SK-MEL-5 (cell line): ENCODE measurements at places on chromosomes 2 and 18. TPM values are rescaled to one million over a fixed set of nuclear protein-coding genes. Genes with fewer than 3 reads are reported as not detected.
A peak's percentile ranks its signal among the peaks of the same experiment; 100 is the strongest.

DNA sequence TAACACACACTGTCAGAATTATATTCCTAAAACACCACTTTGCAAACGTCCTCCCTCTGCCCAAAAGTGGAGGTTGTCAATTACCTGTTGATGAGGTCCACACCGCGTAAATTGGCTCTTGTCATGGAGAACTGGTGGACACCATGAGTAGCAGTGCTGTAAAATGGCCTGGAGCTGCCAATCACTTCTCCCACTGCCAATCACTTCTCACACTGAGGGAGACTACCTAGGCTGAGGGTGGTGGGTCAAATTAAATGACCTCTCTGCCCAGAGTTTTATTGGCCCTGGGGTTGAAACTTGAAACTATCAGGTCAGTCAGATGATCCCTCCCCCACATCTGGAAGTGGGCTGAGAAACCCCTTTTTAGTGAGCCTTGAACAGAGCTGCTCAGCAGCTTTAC lies 89.6 kb downstream of the SOWAHC start:
- no peak for DNase-seq

GRCh38 chr18:70135604-70136003 lies 69.9 kb downstream of the RTTN start:
- no peak for DNase-seq

- no peak for DNase-seq
Measured at GRCh38 chr2:216992056-216992675, 132.3 kb upstream of the TNP1 start.

GRCh38 chr2:191870744-191871143 lies 23.9 kb upstream of the CAVIN2 start:
- DNase-seq = peak; percentile 19

GRCh38 chr18:74589021-74589420 lies 8.6 kb upstream of the ZNF407 start:
- no peak for DNase-seq

DNA sequence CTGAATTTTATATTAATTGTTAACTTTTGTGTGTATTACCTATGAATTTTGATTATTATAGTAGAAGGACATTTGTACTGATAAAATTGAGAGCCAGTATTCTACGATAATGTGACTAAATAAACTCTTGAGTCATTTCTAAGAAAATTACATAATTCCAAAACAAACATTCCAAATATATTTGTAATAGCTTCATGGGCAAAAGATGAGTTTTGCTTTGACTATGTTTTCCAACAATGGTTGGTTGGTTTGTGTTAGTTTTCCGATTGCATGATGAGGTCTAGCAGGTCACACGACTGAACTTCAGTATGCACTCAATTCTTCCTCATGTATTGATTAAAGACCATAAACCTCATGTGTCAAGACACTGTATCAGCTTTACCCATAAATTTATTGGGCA lies 71.7 kb upstream of the WDR75 start:
- no peak for DNase-seq

DNA sequence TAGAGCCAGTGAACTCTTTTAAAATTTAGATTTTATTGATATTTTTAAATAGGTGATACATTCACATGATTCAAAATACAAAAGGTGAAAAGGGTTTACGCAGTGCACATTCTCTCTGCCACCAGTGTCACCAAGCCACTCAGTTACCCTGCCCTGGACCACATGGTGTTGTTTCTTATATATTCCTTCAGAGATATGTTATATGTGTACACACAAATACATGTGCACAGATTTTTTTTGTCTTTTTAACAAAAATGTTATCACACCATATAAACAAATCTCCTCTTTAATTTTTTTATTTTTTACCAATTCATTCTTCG lies 26.2 kb downstream of the SERPINB4 start:
- no peak for DNase-seq

DNA sequence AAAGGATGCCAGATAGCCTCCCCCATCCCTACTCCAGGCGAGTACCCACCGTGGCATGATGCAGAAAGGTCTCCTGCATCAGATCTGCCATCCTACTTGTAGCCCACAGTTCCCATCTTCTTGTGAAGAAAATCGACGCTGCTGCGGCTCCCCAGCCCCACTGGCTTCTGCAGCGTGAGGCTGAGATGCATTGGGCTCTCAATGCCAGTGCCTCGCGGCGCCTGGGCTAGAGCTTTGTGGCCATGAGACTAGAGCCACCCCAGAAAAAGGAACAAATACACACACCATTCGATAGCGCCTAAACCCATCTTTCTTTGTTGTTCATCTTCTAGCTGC lies 2.8 kb downstream of the NOL4 start:
- DNase-seq = no peak

GRCh38 chr2:170005702-170006101 lies 172.2 kb upstream of the MYO3B start:
- DNase-seq = peak; percentile 47

GRCh38 chr2:685421-685820 lies 8.2 kb upstream of the TMEM18 start:
- DNase-seq = no peak

DNA sequence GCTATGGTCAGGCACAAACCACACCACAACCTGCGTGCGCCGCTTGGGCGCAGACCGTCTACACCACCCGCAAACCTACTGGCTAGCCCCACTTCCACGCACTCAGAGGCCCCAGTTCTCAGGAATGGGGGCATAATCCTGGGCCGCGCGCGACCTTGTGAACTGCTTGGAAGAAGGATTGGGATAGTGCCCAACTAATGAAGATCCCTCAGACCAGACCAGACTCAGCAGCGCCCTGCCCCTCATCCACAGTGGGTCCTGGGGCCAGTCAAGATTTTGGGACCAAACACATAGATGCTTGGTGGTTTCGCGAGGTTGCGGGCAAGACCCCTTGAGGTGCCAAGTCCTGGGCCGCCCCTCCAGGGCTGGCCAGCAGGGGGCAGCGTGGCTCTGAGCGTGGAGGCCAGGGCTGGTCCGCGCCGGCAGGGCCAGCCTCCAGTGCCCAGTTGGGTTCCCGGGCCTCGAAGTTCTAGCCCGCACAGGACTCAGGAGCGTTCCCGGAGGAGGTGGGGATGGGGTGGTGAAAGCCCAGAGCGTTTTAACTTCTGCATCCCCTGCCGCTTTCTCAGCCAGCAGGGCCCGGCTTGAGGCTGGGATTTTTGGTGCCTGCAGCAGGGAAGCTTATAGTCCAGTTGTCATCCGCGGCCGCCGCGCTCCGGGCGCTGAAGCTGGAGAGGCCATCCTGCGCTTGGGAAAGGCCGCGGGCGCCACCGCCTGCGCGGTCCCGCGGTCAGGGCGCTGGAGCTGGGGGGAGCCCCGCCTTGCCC lies 8.3 kb downstream of the OSR1 start:
- DNase-seq = peak; percentile 26

- peak; percentile 68 for DNase-seq
Measured at GRCh38 chr2:201795607-201796477, 10.5 kb upstream of the CDK15 start.

GRCh38 chr2:26455670-26456439 lies 22.1 kb downstream of the OTOF start:
- no peak for DNase-seq

Gene RNU2-63P
- not detected in 2 replicates for total RNA-seq

Gene TCF7L1
- 0.71 and 1.1 TPM in 2 replicates for total RNA-seq

Gene HOXD10
- total RNA-seq = 1.3 TPM in 1 of 2 replicates, not detected in the other

Gene TMEM127
- total RNA-seq = 22.2 and 23.0 TPM in 2 replicates

Gene FAM136A
- total RNA-seq = 60.0 and 64.0 TPM in 2 replicates
